Putamen (tissue), 1 donor: ENCODE measurements at places on chromosomes 6 and 20.

DNA sequence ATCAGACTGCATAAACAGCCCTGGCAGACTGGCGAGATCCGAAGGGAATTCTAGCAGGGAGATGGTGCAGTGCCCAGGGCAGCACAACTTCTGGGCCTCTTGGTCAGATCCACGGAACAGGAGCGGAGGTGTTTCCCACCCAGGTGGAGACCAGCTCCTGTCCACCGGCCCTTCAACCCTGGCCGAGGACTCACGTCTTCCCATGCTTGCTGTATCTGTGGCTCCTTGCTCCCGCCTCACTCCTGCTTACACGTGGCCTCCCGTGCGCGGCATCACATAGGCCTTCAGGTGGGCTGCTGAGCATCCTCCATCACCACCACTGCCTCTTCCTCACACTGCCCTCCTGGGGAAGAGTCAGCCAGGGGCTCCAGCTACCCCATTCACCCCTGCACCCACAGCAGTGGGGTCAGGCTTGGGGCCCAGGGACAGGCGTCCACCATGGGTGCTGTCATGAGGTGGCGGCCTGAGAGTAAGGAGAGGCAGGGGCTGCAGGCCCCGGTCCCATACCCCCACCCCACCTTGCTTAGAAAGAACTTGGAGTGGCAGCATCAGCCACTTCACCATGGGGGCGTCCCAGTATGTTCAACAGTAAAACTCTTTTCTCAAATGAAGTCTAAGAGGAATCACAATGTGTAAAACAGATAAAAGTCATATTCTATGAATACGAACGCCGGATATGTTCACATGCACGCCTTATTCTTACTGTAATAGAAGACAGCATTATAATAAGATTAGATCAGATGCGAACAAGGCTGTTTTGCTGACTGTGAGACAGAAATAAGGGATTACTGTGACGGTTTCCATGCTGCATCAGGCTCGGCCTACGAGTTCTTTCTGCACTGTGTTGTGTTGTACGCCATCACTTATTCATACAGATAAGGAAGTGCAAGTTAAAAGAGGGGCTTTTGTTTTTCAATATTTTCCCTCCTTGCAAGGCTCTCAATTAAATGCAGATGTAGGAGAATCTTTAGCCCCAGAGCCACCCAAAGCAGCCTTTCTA is 165.4 kb downstream of the GRM4 start:
- DNase-seq = no peak

DNA sequence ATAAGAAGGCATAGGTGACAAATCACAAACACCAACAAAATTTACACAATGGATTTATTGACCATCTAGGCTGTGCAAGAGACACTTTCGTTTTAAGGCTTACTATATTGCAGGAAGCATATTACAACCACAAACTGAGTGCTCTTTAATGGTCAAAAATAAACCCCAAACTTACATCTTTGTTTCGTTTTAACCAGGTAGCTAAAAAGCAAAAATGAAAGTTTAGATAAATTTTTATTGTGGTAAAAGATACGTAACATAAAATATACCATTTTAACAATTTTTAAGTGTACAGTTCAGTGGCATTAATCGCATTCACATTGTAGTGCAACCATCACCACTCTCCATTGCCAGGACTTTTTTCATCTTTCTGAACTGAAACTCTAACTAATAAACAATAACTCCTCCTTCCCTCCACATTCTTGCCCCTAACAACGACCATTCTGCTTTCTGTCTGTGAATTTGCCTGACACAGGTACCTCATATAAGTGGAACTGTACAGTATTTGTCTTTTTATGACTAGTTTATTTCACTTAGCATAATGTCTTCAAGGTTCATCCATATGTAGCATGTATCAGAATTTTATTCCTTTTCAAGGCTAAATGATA is 32.3 kb upstream of the DUSP22 start:
- DNase-seq = no peak

GRCh38 chr6:134379076-134379475 is 61.2 kb upstream of the SGK1 start:
- DNase-seq = no peak

GRCh38 chr20:23225407-23226060 is 125.1 kb upstream of the NXT1 start:
- peak; percentile 15 for DNase-seq

DNA sequence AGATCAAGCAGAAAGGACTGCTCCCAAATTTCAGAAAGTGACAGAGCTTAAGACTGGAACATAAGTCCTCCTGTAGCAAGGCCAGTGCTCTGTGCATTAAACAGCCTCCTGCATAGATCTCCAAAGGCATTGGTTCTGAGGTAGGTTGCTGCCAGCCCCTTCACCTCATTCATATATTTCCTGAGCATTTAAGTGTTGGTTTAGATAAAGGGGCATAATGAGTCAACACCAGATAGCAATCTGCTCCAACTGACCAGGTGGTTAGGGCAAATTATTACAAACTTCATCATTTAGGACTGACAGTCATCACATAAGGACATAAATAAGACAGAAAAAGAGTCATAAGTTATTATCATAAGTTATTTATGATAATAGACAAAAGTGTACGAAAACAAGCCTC is 10.7 kb downstream of the PTPRK start:
- DNase-seq = no peak

GRCh38 chr20:59064214-59064722 is 21.7 kb upstream of the PRELID3B start:
- no peak for DNase-seq

DNA sequence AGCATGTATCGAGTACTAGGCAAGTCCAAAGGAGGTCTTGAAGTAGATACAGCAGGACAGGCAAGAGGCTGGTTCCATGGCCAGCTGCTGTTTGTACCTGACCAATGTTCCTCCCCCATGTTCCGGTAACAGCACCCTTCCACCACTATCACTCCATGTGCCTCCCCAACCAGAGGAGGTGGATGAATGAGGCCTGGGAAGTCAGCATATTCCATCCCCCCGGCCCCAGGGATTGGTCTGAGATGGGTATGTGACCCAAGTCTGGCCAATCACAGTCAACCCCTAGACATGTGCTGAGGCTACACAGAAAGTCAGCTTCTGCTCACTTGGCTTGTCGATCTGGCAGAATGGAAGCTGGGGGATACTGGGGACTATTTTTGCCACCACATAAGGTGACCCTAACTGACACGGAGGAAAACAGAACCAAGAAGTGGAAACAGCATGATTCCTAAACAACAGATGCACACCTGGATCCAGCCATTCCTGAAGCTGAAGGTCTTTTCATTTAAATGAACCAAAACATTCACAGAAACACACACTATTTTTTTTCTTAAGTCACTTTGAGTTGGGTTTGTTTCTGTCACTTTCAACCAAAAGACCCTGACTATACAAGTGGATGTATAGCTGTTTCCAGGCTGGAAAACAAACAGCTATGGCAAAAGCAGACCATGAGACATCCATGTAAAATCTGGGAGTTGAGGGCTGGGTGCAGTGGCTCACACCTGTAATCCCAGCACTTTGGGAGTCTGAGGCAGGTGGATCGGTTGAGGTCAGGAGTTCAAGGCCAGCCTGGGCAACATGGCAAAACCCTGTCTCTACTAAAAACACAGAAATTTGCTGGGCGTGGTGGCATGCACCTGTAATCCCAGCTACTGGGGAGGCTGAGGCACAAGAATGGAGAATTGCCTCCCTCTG is 70.4 kb upstream of the PTPN1 start:
- no peak for DNase-seq

GRCh38 chr6:163180874-163181541 is 233.5 kb upstream of the QKI start:
- DNase-seq = peak; percentile 96

DNA sequence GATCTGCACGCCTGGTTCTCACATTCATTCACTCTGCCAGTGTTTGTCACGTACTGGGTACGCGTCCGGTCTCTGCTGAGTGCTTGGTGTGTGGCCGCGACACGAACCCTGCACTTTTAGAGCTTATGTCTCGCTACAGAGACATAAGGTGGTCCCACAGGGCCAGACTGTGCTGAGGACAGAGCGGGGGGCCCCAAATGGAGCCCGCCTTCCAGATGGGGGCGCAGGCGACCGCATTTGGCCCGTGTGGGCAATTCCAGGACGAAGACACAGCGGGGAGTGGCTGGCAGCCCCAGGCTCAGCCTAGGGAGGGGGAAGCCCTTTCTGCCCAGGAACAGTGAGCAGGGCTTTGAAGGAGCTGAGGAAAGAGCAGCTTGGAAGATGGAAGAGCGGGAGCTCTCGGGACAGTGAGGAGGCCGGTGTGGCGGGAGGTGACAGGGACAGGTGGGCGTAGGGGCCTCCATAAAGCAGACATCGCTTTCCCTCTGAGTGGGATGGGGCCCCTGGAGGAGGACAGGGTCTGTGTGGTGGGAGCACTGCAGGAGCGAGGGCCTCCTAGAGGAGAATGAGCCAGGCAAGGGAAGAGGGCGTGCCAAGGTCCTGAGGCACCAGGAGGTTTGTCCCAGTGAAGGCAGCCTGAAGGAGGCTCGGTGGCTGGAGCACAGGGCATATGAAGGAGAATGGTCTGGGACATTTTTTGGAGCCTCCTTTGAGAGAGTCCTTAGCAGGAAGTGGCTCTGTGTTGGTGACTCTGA is 7.8 kb upstream of the MTG2 start:
- DNase-seq = no peak

DNA sequence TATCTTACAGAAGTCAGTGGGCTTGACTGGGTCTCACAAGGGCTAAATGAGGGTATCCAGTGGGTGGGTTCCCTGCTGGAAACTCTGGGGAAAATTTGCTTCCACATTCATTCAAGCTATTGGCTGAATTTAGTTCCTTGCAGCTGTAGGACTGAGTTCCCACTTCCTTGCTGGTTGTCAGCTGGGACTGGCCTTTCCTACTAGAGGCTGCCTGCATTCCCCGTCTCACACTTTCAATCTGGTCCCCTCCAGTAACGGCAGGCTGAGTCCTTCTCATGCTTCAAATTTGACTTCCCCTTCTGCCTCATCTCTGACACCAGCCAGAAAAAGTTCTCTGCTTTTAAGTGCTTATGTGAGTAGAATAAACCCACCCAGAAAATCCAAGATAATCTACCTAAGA is 4.4 kb downstream of the CSNK2A1 start:
- no peak for DNase-seq

GRCh38 chr20:61349447-61350165 is 97.5 kb downstream of the CDH4 start:
- no peak for DNase-seq

DNA sequence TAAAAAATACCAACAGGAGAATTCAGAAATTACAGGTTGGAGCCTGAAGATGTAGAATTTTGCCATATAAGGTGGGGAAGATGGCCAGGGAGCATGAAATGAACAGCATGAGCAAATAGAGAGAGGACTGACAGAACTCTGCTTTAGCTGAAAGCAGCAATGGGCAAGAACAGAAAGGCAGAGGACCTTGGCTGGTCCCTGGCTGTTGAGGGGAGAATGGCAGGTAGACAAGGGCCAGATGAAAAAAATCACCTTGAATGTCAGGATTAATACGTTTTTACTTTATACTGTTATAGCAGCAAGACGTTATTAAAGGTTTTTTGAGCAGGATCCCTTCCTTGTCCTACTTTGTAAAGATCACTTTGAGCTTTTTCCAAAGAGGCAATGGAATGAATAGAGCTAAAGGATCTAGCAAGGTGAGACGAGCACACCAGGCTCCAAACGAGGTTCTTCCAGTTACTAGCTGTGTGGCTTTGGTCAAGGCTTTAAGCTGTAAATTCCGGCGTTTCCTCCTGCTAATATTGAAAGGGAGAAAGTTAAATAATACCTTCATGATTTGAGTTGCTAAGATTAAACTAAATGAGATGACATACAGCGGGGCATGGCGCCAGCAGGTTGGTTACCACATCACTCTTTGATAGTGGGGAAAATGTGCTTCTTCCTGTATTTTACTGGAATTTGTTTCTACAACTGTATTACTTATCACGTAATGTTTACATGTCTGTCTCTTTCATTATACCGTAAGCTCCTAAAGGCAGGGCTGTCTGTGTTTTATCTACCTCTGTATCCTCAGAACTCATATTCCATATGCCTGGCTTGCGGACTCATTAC is 776 bp downstream of the PPIL1 start:
- no peak for DNase-seq

GRCh38 chr6:135296715-135297114 is 115.6 kb downstream of the MYB start:
- DNase-seq = no peak

DNA sequence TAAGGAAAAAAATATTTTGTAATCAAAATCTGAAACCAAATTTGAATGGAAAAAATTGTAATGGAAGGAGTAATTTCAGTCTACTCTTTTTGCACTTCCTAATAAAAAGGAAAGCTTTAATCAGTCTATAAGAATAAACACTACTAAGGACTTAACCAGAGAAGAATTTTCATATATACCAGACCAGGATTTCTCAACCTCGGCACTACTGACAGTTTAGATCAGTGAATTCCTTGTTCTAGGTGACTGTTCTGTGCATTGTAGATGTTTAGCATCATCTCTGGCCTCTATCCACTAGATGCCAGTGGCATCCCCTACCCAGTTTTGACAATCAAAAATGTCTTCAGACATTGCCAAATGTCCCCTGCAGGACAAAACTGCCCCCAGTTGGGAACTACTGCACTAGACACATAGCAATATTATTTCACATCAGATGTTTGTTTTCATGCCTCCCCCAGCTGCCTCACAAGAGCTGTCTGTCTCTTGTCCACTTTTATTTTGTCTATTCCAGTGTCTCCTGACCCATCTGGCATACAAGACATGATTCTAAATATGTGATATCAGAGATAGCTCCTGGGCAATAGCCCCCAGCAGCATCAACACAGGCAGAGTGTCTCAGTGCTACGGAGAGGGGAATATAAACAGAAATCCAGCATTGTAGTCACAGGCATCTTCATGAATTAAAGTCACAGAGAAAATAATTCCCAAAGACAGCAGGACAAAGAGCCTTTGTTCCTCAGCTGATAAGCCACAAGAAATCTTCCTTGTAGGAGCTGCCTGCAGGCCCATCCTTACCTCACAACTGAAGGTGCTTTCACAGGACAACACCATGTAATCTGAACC is 27.0 kb downstream of the DNAAF9 start:
- peak; percentile 53 for DNase-seq

DNA sequence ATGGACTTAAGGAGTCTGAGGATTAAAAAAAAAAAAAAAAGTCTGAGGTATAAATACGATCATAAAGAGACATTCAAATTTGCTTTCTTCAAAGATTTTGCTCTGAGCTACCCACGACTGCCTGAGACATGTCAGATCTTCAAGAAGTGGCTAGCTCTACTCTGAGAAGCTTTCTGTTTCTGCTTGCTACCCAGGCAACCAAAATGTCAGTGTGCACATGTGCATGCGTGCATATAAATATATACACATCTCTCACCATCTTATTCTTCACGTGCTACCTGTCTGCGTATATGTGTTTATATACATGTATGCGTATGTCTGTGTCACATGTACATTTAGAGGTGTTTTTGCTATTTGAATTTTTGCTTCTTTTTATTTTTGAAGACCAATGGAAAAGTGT is 299.6 kb upstream of the STXBP5 start:
- DNase-seq = no peak
